ENCODE measurements at places on chromosomes 2 and 18. TPM values are rescaled to one million over a fixed set of nuclear protein-coding genes. Genes with fewer than 3 reads are reported as not detected.

- no peak for DNase-seq
Measured at GRCh38 chr2:88049622-88050021, 6.0 kb downstream of the KRCC1 start.

DNA sequence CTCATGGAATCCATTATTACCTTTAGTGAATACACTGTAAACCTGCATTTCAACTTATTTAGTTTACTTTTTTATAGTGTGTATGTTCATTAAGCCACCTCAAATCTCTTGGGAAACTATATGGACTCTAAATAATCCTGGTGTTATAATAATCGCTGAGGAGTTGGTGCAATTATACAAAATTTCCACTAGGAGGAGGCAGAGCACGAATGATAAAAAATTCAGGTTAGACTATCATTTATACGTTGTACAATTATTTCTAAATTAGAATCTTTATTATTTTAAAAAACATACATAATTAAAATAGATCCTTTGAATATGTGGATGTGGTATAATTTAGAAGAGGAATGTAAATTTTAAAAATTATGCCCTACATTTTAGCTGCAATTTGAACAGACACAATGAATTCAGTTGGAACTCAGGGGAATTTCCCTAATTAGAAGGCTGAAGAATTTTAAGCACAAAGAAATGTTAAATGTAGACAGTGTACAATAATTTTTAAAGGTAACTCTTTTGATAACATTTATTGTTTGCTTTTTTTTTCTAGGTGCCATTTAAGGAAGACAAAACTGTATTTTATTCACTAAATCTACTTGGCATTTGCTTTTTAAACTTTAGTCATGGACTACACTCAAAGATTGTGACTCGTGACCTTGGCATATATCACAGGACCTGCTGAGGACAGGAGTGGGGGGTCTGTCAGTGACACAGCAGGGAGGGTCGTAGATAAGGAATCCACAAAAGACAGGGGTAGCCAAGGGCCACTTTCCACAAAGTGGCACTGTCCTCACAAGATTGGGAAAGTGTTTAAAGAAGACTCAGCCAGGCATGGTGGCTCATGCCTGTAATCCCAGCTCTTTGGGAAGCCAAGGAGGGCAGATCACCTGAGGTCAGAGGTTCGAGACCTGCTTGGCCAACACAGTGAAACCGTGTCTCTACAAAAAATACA, 45.5 kb downstream of the RAB12 start:
- DNase-seq = no peak

DNA sequence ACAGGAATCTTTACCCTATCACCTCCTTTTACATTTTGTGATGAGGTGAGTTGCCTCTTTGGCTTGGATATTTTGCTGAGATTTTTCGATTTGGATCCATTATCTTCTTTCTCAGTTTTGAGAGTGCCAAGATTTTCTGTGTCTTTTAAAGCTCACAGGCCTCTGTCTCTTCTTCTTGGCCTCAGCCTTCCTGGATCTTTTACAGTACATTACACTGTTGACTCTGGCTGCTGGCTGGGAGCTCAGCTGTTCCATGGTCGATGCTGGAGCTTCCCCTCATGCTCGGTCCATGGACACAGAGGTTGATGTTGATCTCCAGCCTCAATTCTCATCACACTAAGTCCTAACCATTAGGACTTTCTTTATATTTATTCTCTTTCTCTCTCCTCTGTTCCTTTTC, 332.8 kb upstream of the UBE2E3 start:
- no peak for DNase-seq

- DNase-seq = no peak
Measured at GRCh38 chr2:22932288-22932687, 452.7 kb upstream of the KLHL29 start.

GRCh38 chr2:180539541-180539940, 440.9 kb upstream of the UBE2E3 start:
- DNase-seq = no peak

DNA sequence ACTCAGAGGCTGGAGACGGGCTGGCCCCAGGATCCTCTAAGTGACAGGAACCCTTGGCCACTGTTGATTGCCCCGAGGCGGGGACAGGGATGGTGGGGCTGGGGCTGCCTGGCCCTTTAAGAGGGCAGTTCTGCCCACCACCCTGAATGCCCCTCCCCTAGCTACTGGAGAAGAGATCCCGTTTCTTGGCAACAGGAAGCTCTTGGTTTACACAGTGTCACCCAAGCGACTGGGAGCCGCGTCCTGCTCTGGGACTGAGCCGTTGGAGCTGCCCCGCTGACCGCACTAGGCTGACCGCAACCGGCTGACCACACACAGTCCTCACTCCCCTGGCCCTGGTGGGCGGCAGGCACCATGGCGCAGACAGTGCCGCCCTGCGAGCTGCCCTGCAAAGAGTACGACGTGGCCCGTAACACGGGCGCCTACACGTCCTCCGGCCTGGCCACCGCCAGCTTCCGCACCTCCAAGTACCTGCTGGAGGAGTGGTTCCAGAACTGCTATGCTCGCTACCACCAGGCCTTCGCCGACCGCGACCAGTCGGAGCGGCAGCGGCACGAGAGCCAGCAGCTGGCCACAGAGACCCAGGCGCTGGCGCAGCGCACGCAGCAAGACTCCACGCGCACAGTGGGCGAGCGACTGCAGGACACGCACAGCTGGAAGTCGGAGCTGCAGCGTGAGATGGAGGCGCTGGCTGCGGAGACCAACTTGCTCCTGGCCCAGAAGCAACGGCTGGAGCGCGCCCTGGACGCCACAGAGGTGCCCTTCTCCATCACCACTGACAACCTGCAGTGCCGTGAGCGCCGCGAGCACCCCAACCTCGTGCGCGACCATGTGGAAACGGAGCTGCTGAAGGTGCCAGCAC, at the start of gene TEKT4:
Gene TEKT4 (plus strand): TSS at position 205 of the 862 bp plus-strand sequence. CDS start 150 bp downstream, at position 355.
- DNase-seq = no peak

- DNase-seq = no peak
Measured at GRCh38 chr2:58081000-58081399, 34.4 kb downstream of the VRK2 start.

DNA sequence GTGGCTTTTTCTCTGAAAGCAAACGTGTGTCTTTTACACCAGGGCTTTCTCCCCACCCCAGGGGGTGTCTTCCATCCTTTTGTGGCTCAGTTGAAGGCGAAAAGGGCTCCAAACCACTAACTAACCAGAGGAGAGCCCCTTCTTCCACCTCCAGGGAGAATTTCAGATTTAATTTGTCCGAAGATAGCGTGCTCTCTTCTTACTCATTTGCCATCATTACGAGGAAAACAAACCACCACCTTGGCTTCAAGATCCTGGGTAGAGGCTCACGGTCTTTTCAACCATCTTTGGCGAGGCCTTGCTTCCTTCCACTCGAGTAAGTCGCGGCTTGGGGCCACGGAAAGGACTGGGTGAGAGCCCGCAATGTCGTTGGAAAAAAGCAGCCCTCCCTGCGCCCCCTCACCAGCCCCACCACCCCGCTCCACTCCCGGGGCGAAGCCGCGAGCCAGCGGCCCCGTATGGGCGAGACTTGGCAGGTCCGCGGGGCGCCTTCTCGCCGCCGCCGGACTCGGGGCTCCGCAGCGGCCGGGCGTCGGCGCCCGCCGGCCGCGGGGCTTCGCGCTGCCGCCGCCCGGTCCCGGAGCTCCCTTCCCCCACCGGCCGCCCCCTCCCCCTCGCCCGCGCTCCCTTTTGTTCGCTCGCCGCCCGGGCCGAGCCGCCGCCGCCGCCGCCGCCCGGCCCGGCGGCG, 1.7 kb upstream of the ZNF532 start:
- peak; percentile 41 for DNase-seq

TRIM43B gene
- total RNA-seq = not detected

DNA sequence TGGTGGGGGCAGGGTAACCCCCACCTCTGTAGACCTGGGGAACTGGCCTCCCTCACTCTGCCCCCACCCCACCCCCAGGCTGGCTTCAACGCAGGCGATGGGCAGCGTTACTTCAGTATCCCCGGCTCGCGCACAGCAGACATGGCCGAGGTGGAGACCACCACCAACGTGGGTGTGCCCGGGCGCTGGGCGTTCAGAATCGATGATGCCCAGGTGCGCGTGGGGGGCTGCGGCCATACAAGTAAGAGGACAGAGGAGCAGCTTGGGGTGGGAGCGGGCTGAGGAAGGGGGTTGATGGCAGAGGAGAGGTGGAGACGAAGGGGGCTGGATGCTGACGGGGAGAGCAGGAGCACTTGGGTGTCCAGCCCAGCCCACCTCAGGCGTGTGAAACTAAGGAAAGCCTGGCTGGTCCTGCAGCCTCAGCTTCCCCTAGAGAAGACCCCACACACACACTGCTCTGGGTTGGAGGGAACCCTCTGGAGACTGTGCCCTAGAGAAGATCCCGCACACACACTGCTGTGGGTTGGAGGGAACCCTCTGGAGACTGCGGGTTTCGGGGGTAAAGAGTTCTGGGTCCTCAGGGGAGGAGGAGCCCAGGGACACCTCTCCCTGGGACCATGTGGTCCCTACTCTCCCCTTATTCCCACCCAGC, 36.2 kb downstream of the SNED1 start:
- DNase-seq = no peak

STEAP3 gene
- 7.7 TPM for total RNA-seq

PROC gene
- total RNA-seq = not detected
